Thoracic aorta (tissue), 2 donors: ENCODE measurements at places on chromosomes 7 and 10.

DNA sequence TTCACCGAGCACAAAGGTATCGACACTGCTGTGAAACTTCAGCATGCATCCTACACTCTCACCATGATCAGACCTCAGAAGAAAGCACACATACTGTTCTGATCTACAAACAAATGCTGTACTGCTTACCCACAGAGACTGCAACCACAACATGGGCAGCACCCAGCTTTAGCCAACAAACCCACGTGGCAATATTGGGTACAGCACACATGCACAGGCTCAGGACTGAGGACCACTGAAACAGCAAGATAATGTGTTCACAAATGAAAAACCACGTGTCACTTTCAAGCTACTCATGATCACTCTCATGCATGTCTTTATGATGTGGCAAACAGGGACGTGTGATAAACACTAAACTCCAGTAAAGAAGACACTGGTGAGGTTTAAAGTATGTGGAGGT, 119.3 kb upstream of the PTN start:
- no peak for DNase-seq

GRCh38 chr7:158753900-158754299, 49.3 kb upstream of the NCAPG2 start:
- DNase-seq = no peak

- DNase-seq = no peak
Measured at GRCh38 chr10:34859170-34859569, 44.1 kb upstream of the PARD3 start.

GRCh38 chr10:128070161-128070560, 56.1 kb downstream of the MKI67 start:
- DNase-seq = no peak

DNA sequence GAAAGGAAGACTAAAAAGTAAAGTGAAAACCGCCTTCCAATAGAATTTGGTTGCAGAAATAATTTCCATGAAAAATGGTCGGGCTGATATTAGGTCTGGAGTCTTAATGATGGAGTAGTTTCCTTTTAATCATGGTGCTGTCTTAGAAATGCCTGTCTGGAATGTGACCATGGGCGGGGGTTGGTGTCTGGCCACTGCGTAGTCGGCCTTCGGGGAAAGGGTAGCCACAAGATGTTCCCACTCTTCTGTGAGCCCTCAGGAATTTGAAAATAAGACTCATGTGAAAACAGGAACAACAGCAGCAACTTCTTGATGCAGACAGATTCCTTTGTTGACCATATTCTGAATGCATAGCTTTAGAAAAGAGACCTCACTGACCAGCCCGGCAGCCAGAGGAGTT, 176.8 kb downstream of the KIAA1217 start:
- no peak for DNase-seq

- no peak for DNase-seq
Measured at GRCh38 chr7:135795846-135796570, 47.4 kb upstream of the FAM180A start.

GRCh38 chr10:102009801-102010425, 46.1 kb downstream of the ARMH3 start:
- peak; percentile 11 for DNase-seq

DNA sequence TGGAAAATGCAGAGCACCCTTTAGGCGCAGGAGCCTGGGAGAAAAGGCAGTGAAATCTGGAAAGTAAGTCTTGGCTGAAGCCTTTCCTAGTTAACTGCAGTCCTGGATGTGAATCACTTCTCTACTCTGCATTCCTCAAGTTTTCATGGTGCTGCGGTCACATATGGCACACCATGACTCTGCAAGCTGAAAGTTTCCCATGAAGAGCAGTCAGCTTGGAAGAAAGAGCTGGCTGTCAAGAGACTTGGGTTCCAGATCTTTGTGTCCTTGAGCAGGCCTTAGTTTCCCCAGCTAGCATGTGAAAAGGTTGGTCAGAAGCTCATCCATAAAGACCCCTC, 548.3 kb downstream of the SORCS3 start:
- DNase-seq = no peak

- DNase-seq = no peak
Measured at GRCh38 chr7:28065721-28066285, 114.8 kb downstream of the JAZF1 start.

DNA sequence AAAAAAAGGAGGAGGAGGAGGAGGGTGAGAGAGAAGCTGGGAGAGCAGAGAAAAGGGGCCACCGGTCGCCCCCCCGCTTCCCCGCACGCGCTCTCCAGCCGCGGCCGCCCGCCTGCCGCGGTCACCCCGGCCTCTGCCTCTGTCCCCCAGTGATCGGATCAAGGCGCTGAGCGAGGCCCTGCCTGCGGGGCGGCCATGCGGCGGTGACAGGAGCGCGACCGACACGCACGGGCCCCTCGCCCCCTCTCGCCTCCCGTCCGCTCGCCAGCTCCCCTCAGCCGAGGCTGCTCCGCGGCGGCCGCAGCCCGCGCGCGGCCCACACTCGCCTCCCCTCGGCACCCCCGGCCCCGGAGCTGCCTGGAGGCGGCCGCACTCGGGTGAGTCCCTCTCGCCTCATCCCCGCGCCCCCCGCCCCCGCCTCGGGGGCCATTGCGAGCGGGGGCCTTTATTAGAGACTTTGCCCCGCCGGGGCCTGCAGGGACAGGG, at the start of gene GTF2I:
TSS of gene GTF2I (plus strand) at position 27 of the 486 bp plus-strand sequence. CDS start 31,411 bp downstream, outside the sequence.
- no peak for DNase-seq

DNA sequence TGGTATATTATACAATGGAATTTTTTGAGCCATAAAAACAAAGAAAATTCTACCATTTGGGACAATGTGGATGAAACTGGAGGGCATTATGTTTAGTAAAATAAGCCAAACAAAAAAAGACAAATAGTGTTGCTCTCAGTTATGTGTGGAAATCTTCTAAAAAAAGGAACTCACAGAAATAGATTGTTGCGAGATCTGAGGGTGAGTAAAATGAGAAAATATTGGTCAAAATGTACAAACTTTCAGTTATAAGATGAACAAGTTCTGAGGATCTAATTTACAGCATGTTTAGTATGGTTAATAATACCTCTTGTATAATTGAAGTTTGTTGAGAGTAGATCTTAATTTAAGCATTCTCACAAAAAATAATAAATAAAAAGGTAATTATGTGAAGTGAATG, 291.2 kb downstream of the KIF20B start:
- DNase-seq = no peak

GRCh38 chr10:58269782-58270290, 874 bp downstream of the CISD1 start:
- DNase-seq = no peak

GRCh38 chr10:84342584-84342983, 14.2 kb downstream of the CCSER2 start:
- no peak for DNase-seq

DNA sequence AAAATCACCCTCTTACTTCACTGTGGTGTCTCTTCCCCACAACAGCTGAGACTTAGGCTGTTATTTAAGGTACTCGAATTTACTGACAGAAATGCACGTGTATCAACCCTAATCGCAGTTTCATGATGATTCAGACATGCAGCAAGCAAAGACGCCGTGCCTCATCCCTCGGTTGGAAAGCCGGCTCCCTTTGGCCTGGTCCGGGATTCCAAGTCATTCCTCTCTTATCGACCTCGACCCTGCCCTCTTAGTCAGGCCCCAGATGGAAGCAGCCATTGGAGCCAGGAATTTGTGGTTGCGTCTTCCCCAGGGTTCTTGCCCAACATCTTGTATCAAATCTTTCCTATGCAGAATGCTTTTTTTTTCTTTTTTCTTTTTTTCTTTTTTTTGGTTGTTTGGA, 229.5 kb downstream of the GATA3 start:
- no peak for DNase-seq

- no peak for DNase-seq
Measured at GRCh38 chr10:30967650-30968410, 63.8 kb downstream of the ZNF438 start.

GRCh38 chr10:44674536-44675386, 236.4 kb upstream of the TMEM72 start:
- no peak for DNase-seq

- no peak for DNase-seq
Measured at GRCh38 chr10:67115972-67116371, 190.1 kb downstream of the LRRTM3 start.

DNA sequence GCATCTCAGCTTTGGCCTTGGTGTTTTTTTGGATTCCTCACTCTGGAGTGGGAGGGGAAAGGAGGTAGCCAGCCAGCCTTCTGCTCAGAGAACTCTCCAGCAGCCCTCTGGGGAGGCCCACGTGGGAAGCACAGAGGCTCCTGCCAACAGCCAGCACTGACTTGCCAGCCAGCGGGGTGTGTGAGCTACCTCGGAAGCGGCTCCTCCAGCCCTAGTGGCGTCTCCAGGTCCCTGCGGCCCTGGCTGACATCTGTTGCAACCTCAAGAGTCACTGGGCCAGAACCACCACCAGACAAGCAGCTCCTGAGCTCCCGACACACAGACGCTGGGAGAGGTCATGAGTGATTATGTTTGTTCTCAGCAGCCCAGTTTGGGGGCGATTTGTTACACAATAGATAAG, 180.2 kb upstream of the FZD8 start:
- peak; percentile 78 for DNase-seq

GRCh38 chr7:149815661-149816266, 22.4 kb upstream of the ZNF862 start:
- DNase-seq = no peak

- DNase-seq = no peak
Measured at GRCh38 chr7:133931053-133931452, 196.1 kb upstream of the LRGUK start.

GRCh38 chr7:130141884-130142653, 63.1 kb downstream of the TMEM209 start:
- DNase-seq = no peak

- DNase-seq = no peak
Measured at GRCh38 chr7:137390076-137390475, 46.5 kb upstream of the PTN start.

- DNase-seq = no peak
Measured at GRCh38 chr7:26365077-26365900, 73.6 kb downstream of the SNX10 start.

DNA sequence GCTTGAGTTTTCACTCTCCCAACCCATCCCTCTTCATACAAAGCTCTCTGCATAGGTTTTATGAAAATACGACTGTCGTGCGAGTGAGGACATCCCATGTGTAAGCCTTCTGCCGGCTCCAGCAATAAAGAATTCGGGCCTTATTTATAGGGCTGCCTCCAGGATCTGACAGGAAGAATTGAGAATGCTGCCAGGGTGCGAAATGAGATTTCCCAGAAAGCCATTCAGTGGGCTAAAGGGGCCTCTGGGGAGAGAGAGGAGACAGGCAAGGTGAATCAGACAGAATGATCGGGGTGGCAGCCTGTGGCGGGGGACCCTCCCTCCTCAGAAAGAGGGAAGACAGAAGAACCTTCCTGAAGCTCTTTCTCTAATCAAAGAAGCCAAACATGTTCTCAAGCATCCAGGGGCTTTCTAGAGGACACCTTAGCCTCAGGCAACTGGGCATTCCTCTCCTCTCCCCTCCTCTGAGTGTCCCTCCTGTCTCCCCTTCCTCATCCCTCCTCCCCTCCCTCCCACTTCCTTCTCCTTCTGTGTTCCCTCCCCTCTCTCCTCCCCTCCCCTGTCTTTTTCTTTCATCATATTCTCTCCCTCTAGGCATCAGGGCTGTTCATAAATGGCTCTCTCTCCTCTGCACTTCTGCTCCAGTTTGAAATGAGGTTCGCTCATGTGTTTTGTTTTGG, 410.9 kb downstream of the TYW1 start:
- DNase-seq = no peak

- DNase-seq = no peak
Measured at GRCh38 chr10:110523736-110524135, 26.0 kb downstream of the DUSP5 start.

DNA sequence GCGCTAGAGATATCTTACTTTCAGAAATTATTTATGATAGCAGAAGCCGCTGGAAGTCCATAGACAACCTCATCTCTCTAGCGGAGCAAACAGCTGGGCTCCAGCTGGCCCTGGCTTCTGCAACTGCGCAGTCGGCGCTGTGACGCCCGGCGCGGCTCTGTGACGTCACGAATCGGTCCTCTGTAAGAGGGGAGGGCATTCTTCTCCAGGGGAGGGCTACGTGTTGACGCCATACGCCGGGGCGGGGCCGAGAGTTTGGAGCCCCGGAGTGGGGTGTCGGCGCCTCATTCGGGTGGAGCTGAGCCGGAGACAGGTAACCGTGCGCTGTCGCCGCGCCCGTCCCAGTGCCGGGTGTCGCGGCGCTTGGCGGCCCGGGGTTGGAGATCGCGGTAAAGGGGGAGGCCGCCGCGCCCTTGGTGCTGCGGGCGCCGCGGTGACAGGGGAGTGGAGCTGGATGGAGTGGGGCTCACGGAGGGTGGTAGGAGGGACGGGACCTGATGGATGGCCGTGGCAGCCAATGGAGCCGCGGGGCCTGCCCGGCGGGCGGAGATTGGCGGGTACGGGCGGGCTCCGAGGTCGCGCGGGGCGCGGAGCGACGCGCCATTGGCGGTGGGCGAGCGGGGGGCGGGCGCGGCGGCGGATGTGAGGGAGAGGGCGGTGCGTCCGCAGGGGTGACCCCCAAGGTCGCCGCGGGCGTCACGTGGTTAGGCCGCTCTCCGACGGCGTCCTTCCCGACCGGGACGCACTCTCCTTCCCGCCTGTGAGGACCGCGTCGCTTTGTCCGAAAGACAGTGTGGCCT, at the start of gene OGDH:
TSS of gene OGDH (plus strand) at position 287 of the 800 bp plus-strand sequence. CDS start 17,717 bp downstream, outside the sequence.
- peak; percentile 94 for DNase-seq

DNA sequence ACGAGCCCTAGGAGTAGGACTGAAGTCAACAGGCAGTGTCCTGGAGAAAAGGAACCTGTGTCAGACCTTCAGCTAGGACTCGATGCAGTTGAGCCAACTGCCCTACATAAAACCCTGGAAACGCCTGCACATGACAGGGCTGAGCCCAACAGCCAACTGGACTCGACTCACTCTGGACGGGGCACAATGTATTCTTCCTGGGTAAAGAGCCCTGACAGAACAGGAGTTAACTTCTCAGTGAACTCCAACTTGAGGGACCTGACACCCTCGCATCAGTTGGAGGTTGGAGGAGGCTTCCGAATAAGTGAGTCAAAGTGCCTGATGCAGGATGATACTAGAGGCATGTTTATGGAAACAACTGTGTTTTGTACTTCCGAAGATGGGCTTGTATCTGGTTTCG, 93.5 kb downstream of the KMT2E start:
- DNase-seq = no peak

DNA sequence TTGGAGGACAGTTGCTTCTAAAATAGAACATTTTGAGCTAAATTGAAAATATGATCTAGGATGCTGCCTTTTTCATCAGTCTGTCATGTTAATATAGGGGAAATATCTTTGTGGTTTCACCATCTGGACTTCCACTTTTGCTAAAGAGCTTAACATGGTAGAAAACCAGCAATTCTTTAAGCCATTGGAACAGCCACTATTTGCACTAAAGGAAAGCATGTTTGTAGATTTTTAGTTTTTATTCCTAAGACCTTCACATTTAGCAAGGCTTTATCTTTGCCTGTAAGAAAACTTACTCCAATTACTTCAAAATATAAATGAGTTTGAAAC, 291.0 kb downstream of the RNLS start:
- DNase-seq = no peak

- no peak for DNase-seq
Measured at GRCh38 chr10:121633056-121633455, 34.8 kb upstream of the FGFR2 start.
